ENCODE measurements at places on chromosomes 4 and X.

DNA sequence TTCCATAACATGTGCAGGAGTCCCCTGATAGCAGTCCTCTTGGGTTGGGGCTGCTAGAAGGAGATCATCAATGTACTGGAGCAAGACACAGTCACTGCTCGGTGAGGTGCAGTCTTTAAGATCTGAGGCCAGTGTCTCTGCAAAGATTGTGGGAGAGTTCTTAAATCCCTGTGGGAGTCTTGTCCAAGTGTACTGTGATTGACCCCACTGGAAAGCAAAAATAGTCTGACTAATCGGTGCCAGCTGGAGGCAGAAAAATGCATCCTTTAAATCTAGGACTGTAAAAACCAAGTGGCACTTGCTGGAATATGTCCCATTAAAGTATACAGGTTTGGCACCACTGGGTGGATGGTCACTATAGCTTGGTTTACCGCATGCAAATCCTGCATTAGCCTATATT, 31.1 kb downstream of the SULT1E1 start:
- no peak for DNase-seq

DNA sequence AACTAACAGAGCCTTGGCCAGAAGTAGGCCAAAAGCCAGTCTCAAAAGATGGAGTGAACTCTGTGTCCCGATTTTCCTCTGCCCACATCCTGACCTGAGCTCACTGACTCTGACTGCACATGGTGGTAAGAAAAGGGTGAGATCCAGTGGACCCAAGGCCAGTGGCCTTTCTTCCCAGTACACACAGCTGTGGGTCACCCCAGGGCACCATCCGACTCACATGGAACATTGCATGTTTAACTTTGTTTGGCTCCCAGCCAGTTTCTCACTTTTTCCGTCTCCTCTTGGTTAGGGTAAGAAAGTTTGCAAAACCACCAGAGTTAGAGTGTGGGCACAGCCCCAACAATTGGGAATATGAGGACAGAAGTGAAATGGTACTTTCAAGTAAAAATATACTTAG, 69.8 kb downstream of the GAB1 start:
- no peak for DNase-seq

DNA sequence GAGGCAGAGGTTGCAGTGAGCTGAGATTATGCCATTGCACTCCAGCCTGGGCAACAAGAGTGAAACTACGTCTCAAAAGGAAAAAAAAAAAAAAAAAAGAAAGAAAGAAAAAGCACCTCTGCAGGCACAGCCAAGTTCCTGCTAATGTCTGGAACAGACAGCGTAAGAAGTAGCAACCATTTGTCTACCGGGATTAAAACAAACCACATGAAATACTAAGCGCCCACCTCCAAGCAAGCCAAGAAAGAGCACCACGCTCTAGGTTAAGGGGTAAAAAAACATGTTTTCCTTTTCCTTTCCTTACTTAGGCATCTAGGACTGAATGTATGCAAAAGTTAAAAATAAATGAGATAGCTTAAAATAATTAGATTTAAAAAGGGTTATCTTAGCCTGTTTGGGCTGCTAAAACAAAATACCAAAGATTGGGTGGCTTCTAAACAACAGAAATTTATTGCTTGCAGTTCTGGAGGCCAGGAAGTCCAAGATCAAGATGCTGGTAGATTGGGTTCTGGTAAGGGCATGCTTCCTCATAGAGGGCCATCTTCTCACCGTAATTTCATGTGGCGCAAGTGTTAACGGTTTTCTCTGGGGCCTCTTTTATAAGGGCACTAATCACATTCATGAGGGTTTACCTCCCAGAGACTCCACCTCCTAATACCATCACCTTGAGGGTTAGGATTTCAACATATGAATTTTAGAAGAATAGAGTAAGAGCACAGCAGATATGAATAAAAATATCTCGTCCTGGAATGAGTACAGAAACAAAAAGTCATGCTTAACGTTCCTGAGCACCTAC, 12.3 kb downstream of the GPC4 start:
- DNase-seq = no peak

DNA sequence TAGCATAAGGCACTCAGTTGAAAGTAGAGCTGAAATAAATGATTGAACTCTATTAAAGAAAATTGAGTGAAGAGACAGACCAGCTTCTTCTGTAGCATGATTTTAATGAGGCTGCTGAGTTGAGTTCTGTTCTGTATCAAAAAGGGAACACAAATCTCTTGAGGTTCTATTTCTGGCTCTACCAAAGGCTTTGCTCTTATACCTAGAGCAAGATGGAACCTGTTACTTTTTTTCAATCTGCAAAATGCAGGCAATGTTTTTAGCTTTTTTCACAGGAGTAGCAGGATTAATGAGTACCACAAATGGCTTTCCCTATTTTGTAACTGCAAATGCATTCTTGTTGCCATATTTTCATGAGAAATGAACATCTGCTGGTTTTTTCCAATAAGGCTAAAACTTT, 4.2 kb upstream of the ERVMER34-1 start:
- no peak for DNase-seq

- no peak for DNase-seq
Measured at GRCh38 chr4:158929939-158930638, 161.3 kb downstream of the FNIP2 start.

DNA sequence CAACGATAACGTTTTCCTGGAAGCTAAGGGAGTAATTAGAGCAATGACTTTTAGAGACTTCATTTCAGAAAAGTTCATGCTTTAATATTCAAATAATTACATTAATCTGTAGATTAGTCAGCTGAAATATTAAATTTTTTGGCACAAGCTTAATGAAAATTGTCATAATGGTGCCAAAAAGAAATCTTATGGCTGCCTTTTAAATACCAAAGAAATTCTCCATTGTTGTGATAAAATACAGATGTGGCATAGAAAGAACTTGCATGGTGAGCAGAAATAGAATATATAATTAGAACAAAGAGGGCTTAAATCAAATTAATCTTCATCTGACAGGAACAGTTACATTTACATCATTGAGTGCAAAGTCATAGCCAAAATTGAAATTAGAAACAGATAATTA, 263.5 kb downstream of the AFF2 start:
- no peak for DNase-seq

DNA sequence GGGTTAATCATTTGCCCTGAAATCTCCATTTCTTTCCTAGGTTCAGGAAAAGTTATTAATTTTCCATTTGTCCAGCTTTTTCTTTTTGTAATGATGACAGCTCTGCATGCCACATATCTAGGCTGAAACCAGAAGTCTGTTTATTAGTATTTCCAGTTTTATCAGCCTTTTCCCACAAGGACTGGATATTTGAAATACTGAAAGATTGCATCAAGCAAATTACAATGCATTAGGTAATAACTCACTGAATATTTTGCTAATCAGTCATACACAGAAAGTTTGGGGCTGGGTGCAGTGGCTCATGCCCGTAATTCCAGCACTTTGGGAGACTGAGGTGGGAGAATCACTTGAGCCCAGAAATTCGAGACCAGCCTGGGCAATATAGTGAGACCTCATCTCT, 21.5 kb downstream of the SLC9A7 start:
- DNase-seq = no peak

DNA sequence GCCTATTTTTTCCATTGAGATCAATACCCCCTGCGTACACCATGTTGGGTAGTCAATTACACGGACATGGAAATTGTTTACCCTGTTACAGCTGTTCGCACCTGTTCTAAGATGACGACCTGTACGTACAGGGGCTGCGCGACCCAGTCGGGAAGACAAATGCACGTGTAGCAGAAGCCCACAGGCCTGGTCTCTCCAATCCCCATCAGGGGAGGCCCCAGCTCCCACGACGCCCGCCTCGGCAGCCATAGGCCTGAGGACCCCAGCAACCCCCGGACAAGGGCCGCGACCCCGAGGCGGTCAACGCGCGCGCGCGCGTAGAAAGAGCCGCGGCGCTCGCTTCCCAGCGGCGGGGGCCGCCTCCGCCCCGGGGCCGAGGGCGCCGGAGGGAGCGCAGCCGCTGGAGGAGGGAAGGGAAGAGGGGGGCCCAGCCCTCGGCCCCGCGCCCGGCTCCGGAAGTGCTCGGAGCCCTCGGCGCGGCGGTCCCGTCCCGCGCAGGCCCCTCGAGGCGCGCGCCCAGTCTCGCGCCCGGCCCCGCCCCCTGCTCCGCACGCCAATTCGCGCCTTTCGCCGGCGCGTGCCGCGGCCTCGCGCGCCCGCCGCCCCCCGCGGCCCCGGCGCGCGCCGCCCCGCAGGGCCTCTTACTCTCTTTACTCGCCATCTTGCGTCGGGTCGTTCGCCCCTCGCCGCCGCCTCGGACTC, 618 bp downstream of the RBBP7 start:
- DNase-seq = no peak

DNA sequence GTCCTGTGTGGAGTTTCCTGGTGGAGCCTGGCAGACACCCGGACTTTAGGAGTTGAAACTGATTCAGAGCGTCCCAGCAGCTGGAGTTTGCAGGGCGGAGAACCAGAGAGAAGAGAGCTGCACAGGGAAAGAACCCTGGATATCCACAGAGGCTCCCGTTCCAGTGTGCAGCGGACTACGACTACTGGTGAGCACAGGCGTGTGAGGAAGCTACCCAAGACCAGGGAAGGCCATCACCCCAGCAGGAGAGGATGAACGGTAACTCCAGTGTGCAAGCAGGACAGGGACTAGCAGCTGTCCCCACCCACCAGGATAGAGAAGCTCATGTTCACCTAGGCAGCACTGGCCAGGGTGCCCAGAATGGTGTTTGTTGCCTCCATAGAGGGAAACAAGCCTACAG, 2.3 kb downstream of the LAGE3 start:
- DNase-seq = no peak
